ENCODE measurements at places on chromosomes 11 and 22.

GRCh38 chr11:11701070-11701469 is 79.3 kb upstream of the GALNT18 start:
- DNase-seq = no peak

DNA sequence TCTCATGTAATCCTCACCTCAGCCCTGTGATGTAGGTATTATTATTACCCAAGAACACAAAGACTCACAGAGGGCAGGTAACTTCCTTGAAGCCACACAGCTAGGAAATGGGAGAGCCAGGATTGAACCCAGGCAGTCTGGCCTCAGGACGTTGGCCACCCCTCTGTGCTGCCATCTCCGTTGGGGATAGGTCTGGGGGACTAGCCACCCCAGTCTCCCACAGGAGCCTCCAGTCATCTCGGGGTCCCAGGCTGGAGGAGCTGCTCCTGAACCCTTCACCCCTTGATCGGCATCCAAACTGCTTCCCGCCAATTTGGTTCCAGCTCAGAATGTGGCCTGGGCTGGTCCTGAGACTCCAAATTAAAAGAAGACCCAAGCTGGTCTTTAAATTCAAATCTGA is 10.4 kb upstream of the TCF20 start:
- no peak for DNase-seq

- no peak for DNase-seq
These were observed 1488.4 kb upstream of the TENM4 start for GRCh38 chr11:80929031-80929805.

DNA sequence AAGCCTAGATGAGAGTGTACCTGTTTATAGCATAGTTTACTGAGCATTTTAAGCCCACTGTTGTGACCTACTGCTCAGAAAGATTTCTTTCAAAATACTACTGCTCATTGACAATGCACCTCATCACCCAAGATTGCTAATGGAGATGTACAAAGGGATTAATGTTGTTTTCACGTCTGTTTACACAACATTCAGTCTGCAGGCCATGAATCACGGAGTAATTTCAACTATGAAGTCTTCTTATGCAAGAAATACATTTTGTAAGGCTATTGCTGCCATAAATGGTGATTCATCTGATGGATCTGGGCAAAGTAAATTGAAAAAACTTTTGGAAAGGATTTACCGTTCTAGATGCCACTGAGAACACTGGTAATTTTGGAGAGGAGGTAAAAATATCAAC is 112.9 kb downstream of the KIF18A start:
- DNase-seq = no peak

GRCh38 chr11:115286614-115287013 is 217.6 kb downstream of the CADM1 start:
- no peak for DNase-seq

DNA sequence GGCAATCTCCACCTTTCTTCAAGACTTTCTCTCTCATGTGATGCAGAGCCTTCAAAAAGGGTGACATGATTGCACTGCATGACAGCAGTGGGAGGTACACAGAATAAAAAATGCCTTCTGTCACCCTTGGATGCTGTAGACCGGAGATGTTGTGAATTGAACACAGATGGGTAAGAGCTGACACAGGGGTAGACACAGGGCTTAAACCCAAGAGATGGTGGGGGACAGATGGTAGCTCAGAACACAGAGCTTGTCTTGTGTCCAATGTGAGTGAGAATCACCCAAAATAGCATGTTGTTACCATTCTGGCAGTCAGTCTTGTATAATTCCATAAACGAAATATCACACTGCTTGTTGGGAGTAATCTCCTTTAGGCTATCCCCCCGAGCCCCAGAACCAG is 69.9 kb downstream of the JRKL start:
- DNase-seq = no peak

DNA sequence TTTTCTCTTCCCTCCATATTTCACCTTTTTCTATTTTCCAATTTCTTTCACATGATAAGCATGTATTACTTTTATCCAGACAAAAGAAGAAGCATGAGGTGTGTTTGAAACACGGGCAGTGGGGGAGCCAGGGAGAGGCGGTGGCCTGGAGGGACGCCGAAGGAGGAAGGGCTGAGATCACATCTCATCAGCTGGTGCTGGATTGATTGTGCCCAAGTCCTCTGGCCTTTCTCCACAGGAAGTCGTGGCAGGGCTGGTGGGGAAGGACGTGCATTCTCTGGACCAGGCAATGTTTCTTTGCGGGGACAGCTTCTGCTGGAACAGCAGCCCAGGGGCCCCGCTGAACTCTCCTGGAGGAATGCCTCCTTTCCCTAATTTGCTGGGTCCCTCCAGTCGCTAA is 82.9 kb downstream of the MIAT start:
- no peak for DNase-seq

- no peak for DNase-seq
These were observed 64.9 kb downstream of the NECTIN1 start for GRCh38 chr11:119664063-119664572.

- no peak for DNase-seq
These were observed 157.3 kb upstream of the CTSC start for GRCh38 chr11:88494848-88495247.

- DNase-seq = no peak
These were observed 9.4 kb downstream of the IFITM10 start for GRCh38 chr11:1740786-1741530.

GRCh38 chr11:79059141-79059540 is 381.7 kb downstream of the TENM4 start:
- no peak for DNase-seq
